DMS79 (cell line): ENCODE measurements at places on chromosomes 7 and 10.

DNA sequence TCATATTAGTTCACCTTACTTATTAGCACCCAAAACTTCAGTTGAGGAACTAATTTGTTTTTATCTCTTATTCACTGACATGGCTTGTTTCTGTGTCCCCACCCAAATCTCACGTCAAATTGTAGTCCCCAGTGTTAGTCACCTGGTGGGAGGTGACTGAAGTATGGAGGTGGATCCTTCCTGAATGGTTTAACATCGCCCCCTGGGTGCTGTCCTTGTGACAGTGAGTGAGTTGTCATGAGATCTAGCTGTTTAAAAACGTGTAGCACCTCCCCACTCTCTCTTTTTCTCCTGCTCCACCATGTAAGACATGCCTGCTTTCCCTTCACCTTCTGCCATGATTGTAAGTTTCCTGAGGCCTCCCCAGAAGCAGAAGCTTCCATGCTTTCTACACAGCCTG is 75.0 kb upstream of the HECTD2 start:
- DNase-seq, result no peak

DNA sequence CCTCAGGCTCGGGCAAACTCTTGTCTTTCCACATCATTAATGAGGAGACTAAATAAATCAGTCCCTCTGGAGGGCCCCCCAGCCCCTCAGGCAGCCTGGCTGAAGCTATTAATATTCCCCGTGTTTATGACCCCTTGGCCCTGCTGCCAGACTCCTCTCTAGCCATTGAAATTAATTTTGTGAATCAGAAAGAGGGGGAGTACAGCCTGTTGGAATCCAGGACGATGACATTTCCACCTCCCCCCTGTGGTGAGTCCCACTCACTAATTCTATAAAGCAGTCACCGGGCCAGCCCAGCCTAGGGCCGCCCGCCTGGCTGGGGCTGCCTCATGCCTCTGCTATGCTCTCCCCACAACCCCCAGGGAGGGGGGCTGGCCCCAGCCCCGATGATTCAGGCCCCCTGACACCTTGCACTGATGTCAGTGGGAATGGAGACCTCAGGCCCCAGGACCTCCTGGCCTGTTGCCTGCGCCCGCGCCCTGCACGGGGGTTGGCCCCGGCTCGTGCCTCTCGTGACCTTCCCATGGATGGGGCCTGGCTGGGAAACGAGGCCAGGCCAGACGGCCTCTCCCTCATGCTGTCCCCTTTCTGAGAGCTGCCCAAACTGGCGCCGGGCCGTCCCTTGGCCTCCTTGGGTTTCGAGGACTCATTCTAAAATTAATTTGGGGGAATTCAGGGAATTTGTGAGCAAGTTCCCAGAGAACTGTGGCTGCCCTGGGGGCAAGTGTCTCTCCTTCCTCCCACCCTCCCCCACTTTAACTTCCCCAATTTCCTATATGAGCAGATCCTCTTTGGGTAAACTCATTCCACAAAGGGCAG is 34.0 kb downstream of the TMEM270 start:
- DNase-seq, result no peak

GRCh38 chr7:2405201-2405600 is 1.8 kb downstream of the CHST12 start:
- DNase-seq, result no peak

DNA sequence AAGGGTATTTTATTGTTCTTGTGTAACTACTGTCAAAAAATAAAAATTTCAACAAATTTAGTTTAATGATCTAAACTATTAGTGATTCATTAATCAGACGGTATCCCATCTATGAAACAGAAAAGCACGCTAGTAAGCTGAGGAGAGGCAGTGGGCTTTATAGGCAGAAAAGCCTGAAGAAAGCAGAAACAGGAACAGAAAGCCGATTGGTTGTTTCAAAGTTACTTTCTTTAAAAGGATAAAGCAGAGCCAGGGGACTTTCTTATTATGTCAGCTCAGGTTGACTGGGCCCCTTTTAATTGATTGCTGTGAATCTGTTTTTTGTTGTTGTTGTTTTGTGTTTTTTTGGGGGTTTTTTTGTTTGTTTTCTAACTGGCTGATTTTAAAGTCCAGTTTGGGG is 105.5 kb downstream of the TES start:
- no peak for DNase-seq

DNA sequence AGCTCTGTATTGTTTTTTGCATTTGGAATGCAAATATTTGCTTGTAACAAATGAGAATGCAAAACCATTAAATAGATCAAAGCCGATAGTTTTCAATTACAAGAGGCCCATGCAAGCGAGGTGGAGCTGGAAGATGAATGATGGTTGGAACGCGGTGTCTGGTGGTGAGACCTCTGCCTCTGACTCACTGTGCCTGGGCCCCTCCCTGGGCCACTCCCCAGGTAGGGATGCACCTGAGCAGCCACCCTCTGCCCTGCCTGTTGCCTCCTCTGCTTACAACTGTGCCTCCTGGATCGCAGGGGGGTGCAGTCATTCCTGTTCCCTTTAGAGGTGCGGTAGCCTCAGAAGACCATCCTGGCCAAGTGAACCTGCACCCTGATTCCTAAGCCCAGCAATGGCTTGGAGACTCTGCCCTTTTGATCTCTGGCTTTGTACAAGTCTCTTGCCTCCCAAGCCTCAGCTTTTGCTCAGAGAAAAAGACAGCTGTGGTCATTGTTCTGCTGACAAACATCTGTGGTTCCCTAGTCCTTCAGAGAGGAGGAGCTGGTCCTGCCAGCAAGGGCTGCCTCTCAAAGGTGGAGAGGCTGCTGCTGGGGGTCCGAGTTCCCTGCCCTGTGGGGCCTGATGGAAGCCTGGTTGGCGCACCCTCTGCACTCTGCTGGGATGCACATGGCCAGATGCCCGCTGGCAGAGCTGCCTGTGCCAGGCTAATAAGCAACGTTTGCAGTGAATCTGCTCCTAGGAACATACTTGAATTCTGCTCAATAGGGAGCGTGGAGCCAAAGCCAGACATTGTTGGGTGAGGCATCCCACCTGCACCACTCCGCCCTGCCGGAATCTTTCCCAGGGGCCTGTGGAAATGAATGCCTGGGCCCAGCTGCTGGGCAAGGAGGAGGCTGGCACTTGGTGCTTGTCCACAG is 126.3 kb upstream of the TCERG1L start:
- DNase-seq, result peak; percentile 34

GRCh38 chr10:128390596-128390995 is 264.4 kb upstream of the MKI67 start:
- no peak for DNase-seq

GRCh38 chr7:98719396-98719795 is 102.3 kb downstream of the NPTX2 start:
- DNase-seq, result no peak

GRCh38 chr10:125774581-125775191 is 935 bp downstream of the MMP21 start:
- DNase-seq, result no peak

DNA sequence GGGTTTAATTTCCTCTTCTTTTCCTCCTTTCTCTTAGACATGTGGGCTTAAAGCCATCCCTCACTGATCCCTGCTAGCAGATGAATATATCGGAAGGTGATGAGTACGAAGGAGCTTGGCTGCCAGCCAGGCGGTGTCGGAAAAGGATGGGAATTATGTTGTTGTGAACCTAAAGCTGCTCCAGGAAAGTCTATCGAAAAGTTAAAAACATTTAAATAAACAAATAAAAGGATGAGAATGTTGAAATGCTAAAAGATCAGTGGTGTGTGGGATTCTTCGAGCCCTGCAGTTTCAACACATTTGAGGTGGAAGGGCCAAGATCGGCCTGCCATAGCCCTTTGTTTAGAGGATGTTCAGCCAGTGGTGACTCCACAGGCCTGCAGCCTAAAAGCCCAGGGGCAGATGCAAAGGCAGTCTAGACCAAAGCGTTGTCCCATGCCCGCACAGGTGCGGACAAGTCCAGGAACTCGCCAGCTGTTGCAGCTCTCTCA is 107.9 kb downstream of the JCAD start:
- DNase-seq, result no peak

DNA sequence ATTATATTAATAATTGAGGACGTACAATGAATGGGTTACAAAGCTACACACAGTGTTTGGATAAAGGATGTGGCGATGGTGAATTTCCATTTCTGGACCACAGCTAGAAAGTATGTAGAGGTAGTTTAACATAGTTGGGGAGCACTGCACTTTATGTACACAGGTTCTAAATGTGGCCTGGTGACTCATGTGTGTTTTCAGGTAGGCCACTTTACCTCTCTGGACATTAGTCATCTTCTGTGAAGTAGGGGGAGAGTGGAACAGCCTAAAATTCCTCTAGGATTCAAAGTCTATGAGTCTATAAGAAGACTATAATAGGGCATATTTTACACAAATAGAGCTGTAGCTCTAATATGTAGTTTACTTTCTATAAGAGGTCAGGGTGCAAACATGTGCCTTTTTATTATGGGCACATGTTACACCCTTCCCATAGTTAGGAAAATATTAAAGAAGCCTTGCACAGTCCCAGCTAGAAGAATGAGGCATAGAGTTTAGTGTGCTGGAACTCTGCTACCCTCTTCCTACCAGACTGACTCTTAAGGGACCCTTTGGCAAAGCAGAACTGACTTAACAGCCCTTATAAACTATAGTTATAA is 594.9 kb downstream of the LRMDA start:
- DNase-seq, result no peak

GRCh38 chr7:129493555-129493954 is 8.8 kb upstream of the SMKR1 start:
- no peak for DNase-seq

DNA sequence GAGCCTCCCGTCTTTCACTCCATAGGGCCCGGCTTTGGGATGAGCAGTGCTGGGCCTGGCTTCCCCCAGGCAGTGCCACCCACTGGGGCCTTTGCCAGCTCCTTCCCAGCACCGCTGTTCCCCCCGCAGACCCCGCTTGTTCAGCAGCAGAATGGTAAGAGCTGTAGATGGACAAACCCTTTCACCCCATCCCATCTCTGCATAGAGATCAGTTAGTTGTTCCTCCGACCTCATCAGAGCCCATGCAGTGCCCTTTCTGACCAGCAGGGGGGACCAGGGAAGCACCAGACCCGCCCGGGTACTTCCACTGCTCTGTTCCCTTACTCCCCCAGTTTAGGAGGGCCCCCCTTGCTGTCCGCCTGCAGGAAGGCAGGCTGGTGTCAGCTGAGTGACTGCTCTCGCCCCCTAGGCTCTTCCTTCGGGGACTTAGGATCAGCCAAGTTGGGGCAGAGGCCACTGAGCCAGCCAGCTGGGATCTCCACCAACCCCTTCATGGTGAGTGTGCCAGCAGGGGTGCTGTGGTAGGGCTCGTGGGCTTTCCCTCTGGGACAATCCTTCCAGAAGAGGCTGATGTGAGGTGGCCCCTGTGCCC is 9.8 kb downstream of the SAP25 start:
- no peak for DNase-seq

GRCh38 chr7:7333610-7334009 is 151.3 kb downstream of the C1GALT1 start:
- DNase-seq, result no peak

GRCh38 chr10:58856508-58857240 is 319.8 kb upstream of the PHYHIPL start:
- DNase-seq, result no peak

GRCh38 chr10:79472951-79473350 is 27.5 kb upstream of the ZCCHC24 start:
- no peak for DNase-seq

DNA sequence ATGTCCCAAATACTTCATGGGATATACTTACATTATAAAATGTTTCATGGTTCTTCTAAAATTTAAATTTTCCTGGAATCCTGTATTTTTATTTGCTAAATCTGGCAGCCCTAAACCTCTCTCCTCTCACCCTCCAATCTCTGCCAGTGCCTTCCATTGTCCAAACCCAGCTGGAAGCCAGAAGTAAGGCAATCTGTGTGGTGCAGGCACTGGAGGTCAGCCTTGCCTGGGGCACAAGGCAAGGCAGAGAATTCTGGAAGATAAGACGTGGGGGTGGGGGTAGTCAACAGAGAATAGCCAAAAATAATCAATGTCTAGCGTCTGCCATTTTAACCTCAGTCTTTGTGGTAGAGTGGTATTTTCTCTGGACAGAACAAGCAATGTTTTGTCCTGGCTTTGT is 381.7 kb downstream of the GPAM start:
- no peak for DNase-seq

GRCh38 chr10:128047991-128048818 is 78.0 kb downstream of the MKI67 start:
- DNase-seq, result no peak

DNA sequence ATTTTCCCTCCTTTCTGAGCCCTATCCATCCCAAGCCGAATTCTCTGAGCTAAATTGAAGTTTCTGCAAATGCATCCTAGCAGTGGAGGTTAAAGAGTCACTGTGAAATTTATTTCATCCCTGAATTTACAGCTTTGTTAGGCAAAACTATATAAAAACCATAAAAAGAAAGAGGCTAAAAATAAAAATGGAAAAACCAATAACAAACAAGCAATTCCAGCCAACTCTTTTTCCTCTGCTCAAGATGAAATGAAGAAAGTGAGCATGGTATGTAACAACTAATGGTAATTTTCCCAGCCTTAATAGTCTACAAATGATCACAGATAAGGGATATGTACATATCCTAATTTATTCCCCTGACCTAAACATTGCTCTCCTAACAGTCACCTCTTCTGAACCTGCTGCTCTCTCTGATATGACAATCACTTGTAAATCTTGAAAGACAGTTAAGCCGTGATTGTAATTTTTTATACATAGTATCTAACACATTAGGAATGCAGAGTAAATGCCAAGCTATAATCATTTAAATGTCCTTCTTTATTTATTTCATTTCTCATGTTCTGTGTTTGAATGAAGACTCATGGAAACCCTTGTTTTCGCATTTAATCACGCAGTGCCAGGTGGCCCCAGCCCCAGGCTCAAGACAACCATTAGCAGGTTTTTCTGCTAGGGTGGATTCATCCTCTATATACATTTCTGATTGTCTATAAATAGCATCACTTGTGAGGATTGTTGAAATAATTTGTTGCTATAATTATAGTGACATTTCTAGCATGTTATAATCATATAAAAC is 48.6 kb upstream of the NRP1 start:
- DNase-seq, result no peak
